Esophagus squamous epithelium (tissue), 5 donors: ENCODE measurements at places on chromosomes 5 and 9.

DNA sequence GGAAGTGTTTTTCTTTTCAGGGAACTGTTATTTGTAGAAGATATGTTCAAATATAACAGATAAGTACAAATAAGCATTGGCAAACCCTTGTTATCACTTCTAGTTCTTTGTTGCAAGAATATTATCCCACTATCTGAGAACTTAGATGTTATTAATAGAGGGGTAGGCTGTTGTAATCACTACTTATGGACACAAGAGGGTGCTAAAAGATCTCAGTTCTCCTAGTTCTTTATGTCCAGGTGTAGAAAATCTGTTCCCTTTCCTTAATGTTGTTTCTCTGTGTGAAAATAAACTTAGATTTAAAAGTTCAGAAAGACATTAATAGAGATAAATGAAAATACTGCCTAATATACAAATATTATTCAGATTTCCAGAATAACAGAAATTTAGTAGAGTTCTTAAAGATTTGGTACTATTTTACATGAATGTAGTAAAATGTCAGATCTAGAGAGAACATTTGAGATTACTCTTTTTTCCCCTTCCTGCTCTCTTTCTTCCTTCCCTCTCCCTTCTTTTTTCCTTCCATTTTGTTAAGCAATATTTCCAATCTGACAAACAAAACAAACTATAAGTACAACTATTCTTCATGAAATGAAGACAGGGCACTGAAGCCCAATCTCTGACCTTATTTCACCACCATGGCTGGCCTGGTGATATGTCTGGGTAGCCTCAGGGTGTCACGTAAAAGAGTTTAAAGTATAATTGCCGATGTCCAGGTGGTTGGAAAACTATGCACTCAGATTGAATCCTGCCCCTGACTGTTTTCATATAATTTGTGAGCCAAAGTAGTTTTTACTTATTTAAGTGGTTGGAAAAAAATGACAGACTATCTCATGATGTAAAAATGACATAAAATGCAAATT lies 43.6 kb upstream of the C5orf46 start:
- no peak for DNase-seq

GRCh38 chr9:114484854-114485443 lies 20.3 kb downstream of the WHRN start:
- no peak for DNase-seq

- DNase-seq, result no peak
Measured at GRCh38 chr5:134500699-134501430, 24.6 kb upstream of the JADE2 start.

- DNase-seq, result no peak
Measured at GRCh38 chr5:24555229-24555628, 89.5 kb downstream of the CDH10 start.

- DNase-seq, result no peak
Measured at GRCh38 chr9:135345775-135346433, 133.7 kb upstream of the PPP1R26 start.

DNA sequence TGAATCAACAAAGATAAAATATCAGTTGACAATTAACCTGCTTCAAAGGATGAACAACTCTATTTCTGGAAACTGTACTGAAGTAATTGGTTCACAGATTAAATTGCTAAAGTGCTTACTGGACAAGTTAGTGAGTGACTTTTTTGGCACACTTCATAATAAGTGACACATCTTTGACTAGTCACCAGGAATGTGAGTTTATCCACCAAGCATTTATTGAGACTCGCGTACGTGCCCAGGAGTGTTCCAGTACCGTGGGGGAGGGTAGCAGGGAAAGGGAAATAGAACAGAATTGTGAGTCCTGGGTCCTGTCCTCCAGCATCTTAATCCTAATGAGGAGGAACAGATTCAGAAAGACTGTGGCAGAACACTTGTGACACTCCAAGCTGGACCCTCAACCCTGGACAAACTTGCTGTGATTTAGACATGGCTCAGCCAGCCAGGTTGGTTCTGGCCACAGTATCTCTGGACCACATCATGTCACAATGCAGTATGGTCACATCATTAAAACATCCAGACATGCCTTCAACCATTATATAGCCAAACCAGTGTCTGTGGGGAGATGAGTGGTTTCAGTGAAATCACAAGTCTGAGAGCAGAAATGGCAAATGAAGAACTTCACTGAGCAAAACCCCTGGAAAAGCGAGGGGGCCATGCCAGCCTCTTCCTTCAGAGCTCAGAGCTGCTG lies 623.1 kb downstream of the BNC2 start:
- no peak for DNase-seq

DNA sequence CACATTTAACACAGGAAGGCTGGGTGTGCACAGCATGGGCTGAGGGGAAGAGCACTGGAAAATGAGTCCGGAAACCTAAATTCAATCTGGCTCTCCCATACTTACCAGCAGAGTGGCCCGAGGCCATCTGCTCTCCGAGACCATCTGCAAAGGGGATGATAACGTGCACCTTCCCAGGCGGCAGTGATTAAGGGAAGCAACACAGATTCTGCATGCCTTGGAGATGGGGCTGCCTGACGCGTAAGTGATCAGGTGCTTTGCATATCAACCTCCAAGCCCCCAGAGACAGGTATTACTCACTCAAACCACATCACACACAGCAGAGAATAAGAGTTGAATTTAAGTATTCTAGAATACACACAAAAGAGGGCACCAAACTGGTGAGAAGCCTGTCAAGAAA lies 9.1 kb downstream of the EPB41L4B start:
- no peak for DNase-seq

DNA sequence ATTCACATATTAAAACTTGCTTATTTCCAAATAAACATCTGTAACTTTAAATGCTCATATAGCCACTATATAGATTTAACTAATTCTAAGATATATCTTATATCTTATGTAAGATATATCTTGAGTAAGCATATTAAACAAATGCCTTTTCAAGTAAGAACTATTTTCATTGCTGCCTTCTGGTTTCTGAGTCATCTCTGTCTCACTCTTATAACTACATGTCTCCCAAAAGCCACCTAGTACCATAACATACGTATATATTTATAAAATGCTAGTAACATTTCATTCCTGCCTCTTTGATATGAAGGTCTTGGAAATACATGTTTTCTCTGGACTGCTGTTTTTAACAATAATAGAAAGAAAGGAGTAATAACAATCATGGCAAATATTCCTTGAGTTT lies 429.5 kb downstream of the DTWD2 start:
- no peak for DNase-seq

DNA sequence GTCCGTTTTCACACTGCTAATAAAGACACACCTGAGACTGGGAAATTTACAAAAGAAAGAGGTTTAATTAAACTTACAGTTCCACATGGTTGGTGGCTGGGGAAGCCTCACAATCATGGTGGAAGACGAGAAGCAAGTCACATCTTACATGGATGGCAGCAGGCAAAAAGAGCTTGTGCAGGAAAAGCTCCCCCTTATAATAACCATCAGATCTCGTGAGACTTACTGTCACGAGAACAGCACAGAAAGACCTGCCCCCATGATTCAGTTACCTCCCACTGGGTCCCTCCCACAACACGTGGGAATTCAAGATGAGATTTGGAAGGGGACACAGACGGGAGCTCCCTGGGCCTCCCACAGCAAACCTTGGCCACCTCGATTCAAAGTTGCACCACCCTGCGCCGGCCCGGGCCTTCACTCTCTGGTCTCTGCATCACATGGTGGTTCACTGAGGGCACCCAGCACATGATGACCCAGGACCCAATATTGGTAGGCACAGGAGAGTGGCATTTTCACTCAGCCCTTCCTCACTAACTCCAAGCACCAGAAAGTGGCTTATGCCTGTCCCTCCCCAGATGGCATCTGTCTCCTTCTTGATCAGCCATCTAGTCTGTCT lies 21.0 kb upstream of the TDRD7 start:
- no peak for DNase-seq

GRCh38 chr5:94396687-94397086 lies 221.7 kb downstream of the KIAA0825 start:
- DNase-seq, result no peak

DNA sequence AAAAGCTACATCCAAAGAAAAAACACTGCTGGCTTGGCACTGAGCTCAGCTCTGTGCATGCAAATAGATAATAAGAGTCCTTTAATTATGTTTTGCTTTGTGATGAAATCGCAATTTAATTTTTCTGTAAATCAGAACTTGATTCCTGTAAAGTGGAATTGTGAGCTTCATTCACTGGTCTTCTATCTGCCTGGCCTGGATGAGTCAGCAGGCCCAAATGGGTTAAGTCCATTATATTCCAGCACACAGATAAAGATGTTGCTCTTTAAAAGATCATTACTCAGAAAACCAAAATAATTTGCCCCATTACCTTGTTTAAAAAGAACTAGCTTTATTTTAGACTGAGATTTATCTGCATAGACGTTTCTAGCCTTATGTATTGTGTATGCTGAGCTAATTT lies 90.4 kb downstream of the CARTPT start:
- no peak for DNase-seq

- no peak for DNase-seq
Measured at GRCh38 chr9:71756753-71757152, 11.6 kb downstream of the CEMIP2 start.

DNA sequence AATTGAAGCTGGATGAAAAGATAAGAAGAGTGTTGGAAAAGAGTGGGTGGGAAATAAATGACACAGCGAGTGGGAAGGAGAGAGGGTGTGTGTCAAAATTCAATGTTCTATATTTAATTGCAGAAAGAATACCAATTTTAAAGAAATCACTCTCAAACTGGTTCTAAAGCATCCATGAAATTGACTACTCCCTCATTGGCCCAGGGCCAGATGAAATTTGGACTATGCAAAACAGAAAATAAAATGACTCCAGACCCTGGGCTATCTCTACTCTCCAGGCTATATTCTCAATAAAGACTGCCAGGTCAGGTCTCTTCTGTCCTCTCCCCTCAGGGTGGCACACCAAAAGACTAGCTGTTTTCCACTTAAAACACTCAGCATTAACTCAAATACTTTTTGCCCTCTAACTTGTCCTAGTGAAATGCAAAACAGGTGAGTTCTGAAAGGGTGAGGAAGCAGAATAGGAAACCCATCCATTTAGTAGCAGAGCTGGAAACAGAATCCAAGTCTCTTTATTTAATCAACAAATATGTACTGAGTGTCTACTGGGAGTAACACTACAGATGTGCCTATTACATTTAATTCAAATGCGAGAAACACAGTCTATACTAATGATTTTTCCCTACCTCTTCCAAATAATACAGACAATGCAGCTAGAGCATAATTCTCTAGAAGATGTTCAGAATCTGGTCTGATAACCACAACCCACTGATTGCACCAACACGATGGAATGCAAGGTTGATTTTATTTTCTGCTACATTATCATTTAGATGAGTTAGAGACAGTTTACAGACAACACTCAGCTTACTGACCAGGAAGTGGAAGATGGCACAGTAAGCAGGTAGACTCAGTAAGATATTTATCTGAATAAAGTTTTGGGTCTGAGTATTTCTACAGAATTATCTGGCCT lies 42.1 kb downstream of the EFCAB9 start:
- DNase-seq, result no peak

DNA sequence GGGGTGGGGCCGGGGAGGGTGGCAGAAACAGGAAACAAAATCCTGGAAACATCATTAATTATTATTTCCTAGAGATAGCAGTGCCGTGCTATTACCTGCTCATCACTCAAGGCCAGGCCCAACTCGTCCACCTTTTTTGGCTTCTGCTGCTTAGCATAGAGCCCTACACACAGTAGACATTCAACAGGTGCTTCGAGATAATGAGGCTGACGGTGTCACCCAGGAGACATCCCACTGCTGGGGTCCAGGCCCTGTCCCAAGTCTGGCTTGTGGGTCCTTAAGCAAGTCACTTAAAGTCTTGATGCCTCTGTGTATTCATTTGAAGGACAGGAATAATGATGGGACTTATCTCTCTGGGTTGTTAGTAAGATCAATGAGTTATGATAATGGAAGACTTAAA lies 506.6 kb downstream of the BNC2 start:
- no peak for DNase-seq

DNA sequence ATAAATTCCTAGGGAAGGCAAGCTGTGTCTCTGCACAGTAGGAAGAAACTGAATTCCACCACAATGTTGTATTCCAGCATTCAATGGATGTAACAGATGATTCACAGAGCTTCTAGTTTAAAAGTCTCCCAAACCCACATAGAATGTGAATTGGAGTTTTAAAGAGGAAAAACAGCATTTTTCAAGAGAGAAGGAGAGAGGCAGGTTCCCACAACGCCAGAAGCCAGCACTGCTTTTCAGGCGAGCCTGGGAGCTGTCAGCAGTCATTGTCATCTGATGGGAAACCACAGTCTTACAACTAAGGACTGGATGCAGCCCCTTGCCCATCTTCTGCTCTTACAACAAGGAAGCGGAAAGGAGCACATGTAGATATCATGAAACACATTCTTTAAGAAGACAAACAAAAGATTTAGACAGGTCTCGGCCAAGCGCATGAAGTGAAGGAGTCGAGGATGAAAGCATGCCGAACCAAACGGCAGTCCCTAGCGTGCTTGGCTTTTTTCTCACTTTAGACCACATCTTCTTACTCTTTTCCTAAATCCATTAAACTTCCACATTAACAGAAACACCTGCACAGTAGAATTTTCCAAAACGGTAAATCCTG lies 638 bp downstream of the DIRAS2 start:
- no peak for DNase-seq

DNA sequence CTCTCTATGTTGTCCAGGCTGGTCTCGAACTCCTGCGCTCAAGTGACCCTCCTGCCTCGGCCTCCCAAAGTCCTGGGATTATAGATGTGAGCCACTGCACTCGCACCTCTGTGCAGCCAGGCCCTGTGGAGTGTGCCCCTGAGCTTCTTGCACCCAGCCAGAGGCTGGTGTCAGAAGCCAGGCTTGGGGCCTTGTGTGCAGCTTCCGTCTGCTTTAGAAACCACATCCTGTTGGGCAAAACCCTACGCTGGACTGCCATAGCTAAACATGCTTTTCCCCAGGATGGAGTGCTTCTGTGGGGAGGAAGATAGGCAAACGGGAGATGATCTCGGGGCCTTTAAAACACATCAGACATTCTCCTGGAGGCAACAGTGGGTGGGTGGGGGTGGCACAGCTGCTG lies 40.1 kb downstream of the PRRT1B start:
- no peak for DNase-seq

- DNase-seq, result no peak
Measured at GRCh38 chr9:37491939-37492338, 6.2 kb downstream of the POLR1E start.

DNA sequence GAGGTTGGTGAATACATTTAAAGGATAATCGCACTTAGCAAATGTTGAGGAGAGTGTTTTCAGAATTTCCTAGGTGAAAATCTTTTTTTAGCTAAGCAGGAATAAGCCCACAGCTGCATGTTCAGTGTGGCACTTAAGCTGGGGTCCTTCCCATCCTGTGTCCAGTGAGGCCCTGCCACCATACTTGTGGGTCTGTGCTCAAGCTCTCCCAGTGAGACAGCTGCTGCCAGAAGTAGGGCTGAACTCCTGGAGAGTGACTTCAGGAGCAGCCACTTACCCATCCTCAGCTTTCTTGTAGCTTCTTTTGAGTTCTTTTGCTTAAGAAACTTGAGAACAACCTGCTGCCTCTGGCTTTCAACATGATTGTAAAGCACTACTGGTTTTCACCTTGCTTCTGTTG lies 110.0 kb upstream of the DHFR start:
- DNase-seq, result no peak

- no peak for DNase-seq
Measured at GRCh38 chr5:59921816-59922215, 28.3 kb upstream of the PDE4D start.

GRCh38 chr5:77876316-77876715 lies 100.2 kb upstream of the TBCA start:
- no peak for DNase-seq

- no peak for DNase-seq
Measured at GRCh38 chr5:99900302-99900852, 634.8 kb upstream of the FAM174A start.
